AG10803 (cell line): ENCODE measurements at places on chromosomes 11 and 22.
A peak's percentile ranks its signal among the peaks of the same experiment; 100 is the strongest.

GRCh38 chr11:119729951-119730613, 1.1 kb upstream of the NECTIN1 start:
- DNase-seq = peak; percentile 63

DNA sequence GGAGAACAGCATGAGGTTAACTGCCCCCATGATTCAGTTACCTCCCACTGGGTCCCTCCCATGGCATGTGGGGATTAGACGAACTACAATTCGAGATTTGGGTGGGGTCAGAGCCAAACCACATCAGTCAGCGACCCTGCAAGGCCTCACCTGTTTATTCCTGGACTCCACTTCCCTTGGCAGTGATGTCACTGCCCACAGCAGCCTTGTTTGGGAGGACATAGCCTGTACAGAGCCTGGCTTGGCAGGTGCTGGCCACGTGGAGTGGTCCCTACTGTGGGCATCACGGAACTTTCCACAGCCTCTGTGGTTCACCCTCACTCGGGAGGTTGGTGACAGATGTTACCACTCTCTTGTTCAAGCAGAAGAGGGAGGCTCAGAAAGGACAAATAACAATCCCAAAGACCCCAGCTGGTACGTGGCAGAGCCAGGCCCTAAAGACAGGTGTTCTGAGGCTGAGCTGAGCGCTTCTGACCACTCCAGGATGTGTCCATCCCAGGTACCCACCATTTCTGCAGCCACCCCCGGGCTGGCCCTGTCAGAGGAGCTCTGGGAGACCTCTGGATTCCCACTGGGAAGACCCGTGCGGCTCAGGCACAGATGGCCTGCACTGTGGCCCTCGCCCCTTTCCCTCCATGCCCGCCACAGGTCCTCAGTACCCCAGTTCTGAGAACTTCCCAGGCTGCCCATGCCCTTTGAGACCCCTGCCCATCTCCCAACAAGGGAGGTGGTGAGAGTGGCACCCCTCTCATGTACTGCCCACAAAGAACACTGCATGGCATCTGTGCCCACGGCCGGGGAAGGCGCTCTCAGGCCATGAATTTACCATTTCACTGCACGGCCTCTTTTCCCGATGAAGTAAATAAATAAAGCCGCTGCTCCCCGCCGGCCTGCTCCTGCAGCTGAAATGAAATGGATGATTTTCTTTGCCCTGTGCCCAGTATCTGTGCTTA, 605.8 kb downstream of the TBC1D22A start:
- DNase-seq = no peak

DNA sequence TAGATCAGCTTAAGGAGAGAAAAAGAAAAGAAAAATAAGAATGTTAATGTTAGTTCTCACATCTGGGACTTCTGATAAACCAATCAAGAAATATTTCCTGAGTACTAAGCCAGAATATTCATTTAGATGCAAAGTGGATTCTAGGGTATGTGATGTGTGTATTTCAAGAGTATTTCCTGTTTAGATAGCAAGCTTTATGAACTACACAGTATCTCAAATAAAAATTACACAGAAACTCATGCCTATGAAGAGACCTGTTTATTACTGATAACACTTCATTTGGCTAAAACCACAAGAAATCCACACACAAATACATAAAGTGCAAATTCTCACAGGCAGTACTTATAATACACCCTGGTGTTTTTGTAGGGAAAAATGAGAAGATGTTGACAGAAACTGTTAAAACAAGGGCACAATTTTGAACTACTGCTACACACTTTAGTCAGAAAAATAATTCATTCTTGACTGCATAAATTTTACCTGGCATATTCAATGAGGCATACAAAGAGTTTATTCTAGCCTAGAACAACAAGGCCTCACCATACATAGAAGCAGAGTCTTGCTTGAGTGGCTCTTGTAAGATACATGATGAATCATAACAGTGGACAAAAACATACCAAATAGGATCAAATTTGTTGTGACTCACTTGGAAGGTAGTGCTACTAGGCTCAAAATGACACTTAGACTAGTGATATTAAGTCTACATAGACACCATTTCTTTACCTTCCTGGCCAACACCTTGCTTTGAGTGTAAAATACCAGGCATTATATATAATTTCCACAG, 18.8 kb upstream of the P4HA3 start:
- DNase-seq = peak; percentile 40

GRCh38 chr11:69138265-69138664, 17.5 kb upstream of the SMIM38 start:
- peak; percentile 73 for DNase-seq

GRCh38 chr11:65180877-65181568, 705 bp upstream of the CAPN1 start:
- peak; percentile 53 for DNase-seq

GRCh38 chr11:2137202-2138067, 1.8 kb downstream of the IGF2 start:
- DNase-seq = peak; percentile 25

- DNase-seq = no peak
These were observed 126.3 kb upstream of the TIMP3 start for GRCh38 chr22:32674925-32675825.

DNA sequence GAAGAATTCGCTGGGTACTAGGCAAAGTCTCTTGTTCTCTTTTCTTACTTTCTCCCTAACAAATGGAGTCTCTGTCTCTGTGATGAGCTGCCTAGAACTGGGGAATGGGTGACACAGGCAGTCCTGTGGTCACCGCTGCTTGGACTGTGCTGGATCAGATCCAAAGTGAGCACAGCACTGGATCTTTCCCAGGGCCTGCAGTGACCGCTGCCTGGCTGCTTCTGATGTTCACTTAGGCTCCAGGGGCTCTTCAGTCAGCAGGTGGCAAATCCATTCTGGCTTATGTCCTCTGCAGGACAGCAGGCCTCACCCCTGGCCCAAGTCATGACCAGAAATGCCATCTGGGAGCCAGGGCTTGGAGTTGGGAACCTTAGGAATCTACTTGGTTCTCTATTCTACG, 61.5 kb downstream of the EXT2 start:
- no peak for DNase-seq

GRCh38 chr11:57527056-57527631, 3.4 kb downstream of the TIMM10 start:
- DNase-seq = peak; percentile 57

DNA sequence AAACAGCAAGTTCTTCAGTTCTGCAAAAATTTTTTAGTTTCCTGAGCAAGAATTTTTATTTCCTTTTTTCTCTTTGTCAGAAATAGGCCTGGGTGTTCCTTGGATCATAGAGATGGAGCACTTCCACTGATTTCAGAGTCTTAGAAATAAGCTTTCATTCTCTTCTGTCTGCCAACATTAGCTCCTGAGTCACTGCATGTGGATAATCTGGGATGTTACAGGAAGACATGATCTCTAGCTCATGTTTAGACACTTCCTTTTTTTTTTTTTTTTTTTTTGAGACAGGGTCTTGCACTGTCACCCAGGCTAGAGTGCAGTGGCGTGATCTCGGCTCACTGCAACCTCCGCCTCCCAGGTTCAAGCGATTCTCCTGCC, 13.2 kb upstream of the TMEM218 start:
- no peak for DNase-seq

GRCh38 chr11:45388472-45388871, 102.3 kb upstream of the SYT13 start:
- DNase-seq = peak; percentile 57

- no peak for DNase-seq
These were observed 98.5 kb downstream of the EHF start for GRCh38 chr11:34719303-34719848.

GRCh38 chr22:33328789-33329296, 270.7 kb upstream of the SYN3 start:
- peak; percentile 24 for DNase-seq

DNA sequence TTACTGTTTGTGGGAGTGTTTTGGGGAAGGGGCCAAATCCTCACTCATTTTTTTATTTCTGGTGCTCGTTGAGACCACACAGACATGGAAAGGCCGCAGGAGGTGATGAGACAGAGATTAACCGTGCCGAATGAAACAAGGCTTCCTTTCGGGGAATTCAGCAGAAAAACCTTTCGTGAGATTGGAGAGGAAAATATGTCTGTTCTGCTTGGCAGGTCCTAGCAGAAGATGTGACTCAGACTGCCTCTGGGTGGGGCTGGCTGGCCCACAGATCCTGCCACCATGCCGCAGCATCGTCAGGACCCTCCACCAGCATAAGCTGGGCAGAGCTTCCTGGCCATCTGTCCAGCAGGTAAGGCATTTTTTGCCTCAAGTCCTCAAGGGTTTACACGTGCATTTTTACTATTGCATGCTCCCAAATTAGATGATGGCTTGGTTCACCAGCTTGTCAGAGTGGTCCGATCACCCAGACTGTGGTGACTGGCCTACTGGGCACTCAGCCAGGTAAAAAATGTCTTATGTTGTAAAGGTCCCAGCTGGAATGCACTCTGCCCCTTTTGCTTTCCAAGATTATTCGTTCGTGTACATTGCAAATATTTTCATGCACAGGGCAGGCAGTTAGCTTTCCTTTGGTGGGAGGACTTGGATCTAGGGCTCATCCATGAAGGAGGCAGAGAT, 1.5 kb downstream of the DDB2 start:
- DNase-seq = peak; percentile 88

DNA sequence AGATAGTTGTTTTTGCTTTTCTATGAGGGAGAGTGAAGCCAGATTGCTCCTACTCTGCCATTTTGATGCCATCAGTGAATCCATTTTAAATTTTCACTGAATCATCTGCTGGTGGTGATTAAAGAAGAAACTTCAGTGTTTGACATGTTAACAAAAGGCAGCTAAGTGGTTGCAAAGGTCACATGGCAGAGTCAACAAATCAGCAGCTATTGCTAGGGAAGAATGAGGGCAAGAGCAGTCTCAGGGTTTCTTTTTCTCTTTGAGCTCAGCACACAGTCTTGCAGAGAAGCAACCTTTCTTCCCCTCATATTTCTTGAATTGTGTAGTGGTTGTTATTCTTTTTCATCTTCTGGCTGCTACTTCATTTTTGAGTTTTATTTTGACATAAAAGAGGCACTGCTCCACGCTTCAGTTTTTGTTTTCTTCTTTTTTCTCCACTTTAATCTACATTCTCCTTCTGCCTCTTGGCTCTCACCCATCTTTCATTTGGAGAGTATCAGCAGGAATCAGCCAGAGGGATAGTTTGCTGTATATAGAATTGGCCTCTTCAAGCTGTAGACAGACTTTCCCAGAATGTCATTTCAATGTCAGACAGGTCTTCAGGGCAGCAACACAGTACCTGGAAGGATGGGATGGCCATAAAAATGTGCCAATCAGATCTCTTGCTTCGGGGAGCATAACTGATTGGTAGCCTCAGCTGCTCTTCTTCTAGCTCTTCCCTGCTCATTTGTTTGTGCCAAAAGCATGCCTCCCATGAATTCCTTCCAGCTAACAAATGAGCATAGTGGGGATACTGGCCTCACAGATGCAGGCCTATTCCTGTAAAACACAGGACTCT, 153.9 kb downstream of the TRPC6 start:
- no peak for DNase-seq
